ENCODE measurements at places on chromosomes 5 and 9.
A peak's percentile ranks its signal among the peaks of the same experiment; 100 is the strongest.

- no peak for DNase-seq
Measured at GRCh38 chr5:7405277-7405676, 9.3 kb downstream of the ADCY2 start.

GRCh38 chr5:56440871-56441740, 208.0 kb upstream of the ANKRD55 start:
- no peak for DNase-seq

- DNase-seq: peak; percentile 37
Measured at GRCh38 chr9:129617167-129617566, 3.7 kb downstream of the C9orf50 start.

- no peak for DNase-seq
Measured at GRCh38 chr5:55037046-55037771, 13.2 kb downstream of the GZMK start.

GRCh38 chr5:38650946-38651345, 94.5 kb upstream of the LIFR start:
- DNase-seq: peak; percentile 16

GRCh38 chr9:138024831-138025291, 147.3 kb downstream of the CACNA1B start:
- DNase-seq: no peak

DNA sequence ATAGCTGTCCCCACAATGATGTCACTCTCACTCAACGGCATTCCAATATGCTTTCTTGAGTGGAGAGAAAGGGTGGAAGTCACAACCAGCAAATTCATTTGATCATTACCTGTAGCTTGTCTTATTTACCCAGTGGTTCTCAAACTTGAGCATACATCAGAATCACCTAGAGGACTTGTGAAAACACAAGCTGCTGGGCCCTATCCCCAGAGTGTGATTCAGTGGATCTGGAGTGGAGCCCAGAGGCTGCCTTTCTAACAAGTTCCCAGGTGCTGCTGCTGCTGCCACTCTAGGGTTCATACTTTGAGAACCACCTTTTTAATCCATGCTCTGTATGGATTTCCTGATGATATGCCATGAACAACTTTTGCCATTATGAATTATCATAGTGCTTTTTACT, 94.7 kb downstream of the KLHL3 start:
- DNase-seq: no peak

- no peak for DNase-seq
Measured at GRCh38 chr5:87233143-87233542, 34.5 kb upstream of the RASA1 start.

DNA sequence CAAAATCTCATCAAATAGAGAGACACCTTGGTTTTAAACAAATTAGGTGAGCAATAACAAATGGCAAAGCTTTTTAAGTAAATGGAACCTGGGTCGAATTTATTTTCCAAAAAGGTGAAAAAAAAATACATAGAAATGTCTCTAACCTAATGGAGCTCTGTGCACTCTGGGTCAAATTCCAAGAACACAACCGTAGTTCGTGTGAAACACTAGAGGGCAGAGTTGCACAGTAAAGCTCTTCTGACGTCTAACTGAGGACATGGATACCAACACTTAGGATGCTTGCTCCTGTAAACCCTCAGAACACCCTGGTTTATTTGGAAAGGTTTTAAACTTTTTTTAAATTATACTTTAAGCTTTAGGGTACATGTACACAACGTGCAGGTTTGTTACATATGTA, 18.9 kb downstream of the MARCHF11 start:
- peak; percentile 65 for DNase-seq

DNA sequence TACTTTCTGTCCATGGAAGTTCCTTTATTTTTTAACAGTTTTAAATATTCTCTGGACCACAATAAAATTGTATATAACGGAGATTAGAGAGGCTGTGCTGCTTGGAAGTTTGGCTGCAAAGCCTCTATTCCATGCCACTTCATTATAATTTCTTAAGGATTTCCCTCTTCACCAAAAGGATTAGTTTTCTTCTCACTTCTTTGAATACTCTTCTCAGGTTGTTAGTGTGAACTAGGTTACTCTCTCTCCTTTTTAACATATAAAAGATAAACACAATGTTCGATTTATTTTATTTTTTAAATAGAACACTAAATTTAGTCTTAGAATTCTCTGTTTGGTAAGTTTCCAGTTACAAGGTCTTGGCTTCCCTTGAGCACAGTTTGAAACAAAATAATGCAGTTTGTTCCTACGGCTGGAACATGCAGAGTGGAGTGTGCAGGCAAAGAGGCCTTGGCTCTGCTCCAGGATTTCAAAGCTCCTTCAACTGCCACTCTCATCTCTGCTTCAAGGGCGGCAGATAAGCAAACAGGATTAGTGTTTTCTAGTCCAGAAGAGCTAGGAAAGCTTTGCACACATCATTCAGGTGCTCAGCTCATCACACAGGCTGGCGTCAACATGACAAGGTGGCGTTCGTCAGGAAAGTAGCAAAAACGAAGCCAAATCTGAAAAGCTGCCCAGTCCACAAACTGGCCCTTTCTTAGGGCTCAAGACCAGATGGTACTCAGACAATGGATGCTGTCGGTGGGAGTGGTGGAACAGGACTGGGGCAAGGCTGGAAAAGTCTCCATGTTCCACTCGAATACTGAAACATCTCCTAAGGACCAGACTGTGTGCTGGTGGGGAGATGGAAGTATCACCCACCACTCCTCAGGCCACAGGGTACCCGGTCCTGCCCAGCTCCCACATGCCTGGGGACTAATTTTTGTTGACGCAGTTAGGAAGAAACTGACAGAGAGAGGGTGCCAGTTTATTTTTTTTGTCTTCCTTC, 286.6 kb downstream of the CRB2 start:
- peak; percentile 98 for DNase-seq

- no peak for DNase-seq
Measured at GRCh38 chr9:73067074-73067473, 84.6 kb upstream of the ANXA1 start.

GRCh38 chr5:91074615-91075014, 308.5 kb downstream of the ARRDC3 start:
- DNase-seq: no peak

- peak; percentile 2 for DNase-seq
Measured at GRCh38 chr5:59698207-59699178, 195.0 kb downstream of the PDE4D start.

- DNase-seq: no peak
Measured at GRCh38 chr5:179212870-179213269, 132.4 kb downstream of the ADAMTS2 start.

DNA sequence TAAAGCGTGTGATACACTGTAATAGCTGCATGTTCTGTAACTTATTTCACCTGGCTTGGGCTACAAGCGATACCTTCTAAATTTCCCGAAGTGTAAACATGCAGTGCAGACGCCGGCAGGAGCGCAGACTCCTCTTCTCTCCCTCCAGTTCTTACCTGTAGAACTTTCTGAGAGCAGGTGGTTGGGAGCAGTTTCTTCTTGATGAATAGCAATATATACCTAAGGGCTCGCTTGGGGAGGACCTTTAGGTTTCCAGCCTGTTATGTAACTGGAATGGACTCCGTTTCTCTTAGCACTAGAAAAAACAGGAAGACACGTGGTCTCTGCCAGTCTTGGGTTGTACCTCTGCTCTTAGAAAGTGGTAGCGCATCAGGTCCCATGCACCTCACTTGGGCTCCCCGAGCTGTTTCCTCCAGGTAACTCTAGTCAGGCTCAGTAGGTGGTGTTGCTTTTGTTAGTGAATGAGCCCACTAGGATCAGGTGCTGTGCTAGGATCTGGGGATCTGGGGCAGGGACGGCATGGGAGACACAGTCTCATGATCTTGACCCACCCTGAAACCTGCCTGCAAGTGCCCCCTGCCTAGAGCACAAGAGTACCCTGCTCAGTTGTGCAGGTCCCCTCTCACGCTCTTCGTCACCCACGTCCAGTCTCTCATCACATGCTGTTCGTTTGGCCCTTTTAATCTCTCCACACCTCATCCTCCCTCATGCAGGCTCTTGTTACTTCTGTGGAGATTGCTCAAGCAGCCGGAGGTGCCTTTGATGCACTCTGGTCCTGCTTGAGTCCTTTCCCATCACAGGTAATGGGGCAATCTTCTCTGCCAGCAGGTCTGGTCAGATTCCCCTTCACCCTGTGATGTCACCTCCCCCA, 2.8 kb downstream of the TENT4A start:
- DNase-seq: no peak

DNA sequence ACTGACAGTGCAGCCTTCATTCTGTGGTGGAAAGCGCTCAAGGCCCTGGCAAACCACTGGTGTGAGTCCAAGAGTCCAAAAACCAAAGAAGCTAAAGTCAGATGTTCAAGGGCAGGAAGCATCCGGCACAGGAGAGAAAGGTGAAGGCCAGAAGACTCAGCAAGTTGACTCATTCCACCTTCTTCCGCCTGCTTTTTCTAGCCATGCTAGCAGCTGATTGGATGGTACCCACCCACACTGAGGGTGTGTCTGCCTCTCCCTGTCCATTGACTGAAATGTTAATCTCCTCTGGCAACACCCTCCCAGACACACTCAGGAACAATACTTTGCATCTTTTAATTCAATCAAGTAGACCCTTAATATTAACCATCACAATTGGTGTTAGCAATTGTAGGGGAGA, 296.1 kb downstream of the NDUFS4 start:
- no peak for DNase-seq

- DNase-seq: no peak
Measured at GRCh38 chr5:153456354-153456753, 34.1 kb upstream of the GRIA1 start.

GRCh38 chr5:31934156-31934555, 240.0 kb downstream of the GOLPH3 start:
- no peak for DNase-seq

GRCh38 chr5:27701931-27702903, 663.8 kb upstream of the CDH9 start:
- peak; percentile 4 for DNase-seq

- DNase-seq: no peak
Measured at GRCh38 chr9:91160599-91161464, 200.9 kb downstream of the AUH start.

GRCh38 chr9:131669269-131670157, 70.4 kb downstream of the RAPGEF1 start:
- no peak for DNase-seq

DNA sequence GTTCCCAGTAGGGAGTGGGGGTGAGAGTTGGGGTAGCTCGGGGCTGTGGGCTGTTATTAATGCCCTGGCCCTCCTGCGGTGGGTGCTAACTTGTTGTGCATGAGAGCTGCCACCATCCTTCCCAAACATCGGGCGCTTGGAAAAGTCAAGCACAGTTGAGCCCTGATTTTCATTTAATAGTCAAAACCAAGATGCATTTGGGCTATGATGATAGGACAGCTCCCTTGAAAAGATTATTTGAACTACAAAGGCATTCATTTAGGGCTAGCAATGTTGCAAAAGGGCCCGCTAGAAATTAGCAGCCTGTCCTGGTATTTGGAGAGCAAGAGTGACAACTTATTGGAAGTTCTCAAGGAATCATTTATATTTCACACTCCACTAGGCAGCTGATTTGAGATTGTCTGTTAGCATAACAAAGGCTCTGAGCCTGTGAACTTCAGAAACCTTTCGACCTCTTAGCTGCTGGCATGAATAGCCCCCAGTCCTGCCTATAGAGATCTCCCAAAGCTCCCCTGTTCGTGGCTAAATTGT, 128.2 kb upstream of the TMEM161B start:
- no peak for DNase-seq

- DNase-seq: peak; percentile 90
Measured at GRCh38 chr5:141557681-141558136, 61.1 kb downstream of the DIAPH1 start.

- no peak for DNase-seq
Measured at GRCh38 chr9:128152133-128153059, 3.1 kb downstream of the LCN2 start.

- DNase-seq: no peak
Measured at GRCh38 chr9:2816476-2817141, 27.3 kb downstream of the PUM3 start.

DNA sequence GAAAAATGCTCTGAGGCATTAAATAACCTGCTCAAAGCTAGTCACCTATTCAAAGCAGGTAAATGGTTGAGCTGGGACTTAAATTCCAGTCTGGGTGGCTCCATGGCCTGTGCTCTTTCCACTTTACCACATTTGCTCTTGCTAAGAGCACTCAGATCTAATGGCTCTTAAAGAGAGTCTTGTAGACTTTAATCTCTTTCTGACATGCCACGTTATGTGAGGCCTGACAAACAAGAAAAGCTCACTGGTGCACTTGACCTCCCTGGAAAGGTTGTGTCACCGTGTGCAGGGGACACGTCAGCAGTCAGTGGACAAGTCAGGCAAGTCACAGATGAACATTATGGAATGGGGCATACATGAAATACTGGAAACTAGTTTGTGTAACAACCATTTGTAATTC, 129.9 kb upstream of the RPS23 start:
- no peak for DNase-seq

- no peak for DNase-seq
Measured at GRCh38 chr5:16849775-16850174, 86.3 kb downstream of the MYO10 start.

DNA sequence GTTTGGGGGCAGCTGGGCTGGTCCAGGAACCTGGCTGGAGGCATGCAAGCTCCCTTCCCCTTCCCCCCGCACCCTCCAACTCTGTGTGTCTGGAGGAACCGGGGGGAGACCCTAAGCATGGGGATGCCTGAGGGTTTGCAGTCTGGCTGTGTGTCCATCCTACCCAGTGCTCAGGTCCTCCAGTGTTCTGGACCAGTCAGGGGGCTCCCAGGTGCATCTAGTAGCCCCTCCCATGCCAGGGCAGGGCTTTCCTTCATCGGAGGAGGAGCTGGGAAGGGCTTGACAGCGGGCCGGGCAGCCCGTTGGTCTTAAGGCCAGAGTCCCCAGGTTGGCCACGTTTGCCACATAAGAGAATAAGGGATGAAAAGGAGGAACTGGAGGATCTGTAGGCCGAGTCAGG, 62.6 kb upstream of the IGFBPL1 start:
- DNase-seq: no peak

- DNase-seq: peak; percentile 8
Measured at GRCh38 chr9:77649109-77649812, 1.1 kb upstream of the GNA14 start.

DNA sequence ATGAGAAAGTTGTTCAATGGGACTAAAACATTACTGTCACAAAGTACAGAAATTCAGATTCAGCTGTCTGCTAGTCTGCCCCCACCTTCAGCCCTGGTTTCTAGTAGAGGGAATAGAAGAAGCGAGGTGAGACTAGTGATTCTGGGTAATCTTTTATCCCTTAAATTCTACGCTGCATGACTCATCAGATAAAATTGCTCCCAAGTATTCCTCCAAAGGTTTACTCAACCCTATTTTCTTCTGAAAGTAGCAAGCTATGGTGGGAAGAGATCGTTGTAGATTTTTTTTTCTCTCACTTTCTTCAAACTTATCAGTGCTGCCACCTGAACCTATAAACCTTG, 318.9 kb upstream of the RIOK2 start:
- no peak for DNase-seq
